Fibroblast of lung (primary cell): ENCODE measurements at places on chromosomes 4 and X. TPM values are rescaled to one million over a fixed set of nuclear protein-coding genes. Genes with fewer than 3 reads are reported as not detected.

PAGE5 gene
- polyA plus RNA-seq = not detected in 2 replicates

KLHL4 gene
- polyA plus RNA-seq = 0.26 and 1.5 TPM in 2 replicates

- no peak for DNase-seq
Measured at GRCh38 chr4:165541851-165542459, 163.1 kb downstream of the CPE start.

- DNase-seq = no peak
Measured at GRCh38 chr4:185518494-185518893, 16.8 kb downstream of the PDLIM3 start.
